ENCODE measurements at places on chromosomes 16 and 17. TPM values are rescaled to one million over a fixed set of nuclear protein-coding genes. Genes with fewer than 3 reads are reported as not detected.
A peak's percentile ranks its signal among the peaks of the same experiment; 100 is the strongest.

The MMD gene
- 36.9 TPM for total RNA-seq

The SOX15 gene
- 4.0 TPM for total RNA-seq

The HAP1 gene
- 11.6 TPM for total RNA-seq

The KRTAP4-1 gene
- total RNA-seq = not detected

GRCh38 chr17:68457168-68457538, at the start of gene WIPI1:
Gene WIPI1, minus strand, starts transcription at chr17:68457496. Its CDS starts 75 bp downstream, at chr17:68457421.
- peak; percentile 74 for DNase-seq

DNA sequence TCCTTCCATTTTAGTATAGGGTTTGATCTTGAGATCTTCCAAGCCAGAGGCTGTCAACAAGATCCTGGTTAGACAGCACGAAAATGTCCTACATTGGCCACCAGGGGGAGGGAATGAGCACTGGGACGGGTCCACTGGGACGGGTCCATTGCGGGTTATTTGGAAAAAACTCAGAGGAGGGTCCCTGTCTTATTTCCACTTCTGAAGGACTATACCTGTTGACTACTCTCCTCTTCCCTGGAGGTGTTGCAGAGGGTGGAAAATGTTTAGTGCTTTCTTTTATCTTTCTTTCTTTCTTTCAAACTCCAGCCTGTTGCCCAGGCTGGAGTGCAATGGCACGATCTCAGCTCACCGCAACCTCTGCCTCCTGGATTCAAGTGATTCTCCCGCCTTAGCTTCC, 2.5 kb downstream of the TTLL6 start:
- DNase-seq = no peak
